ENCODE measurements at places on chromosomes 2 and 18. TPM values are rescaled to one million over a fixed set of nuclear protein-coding genes. Genes with fewer than 3 reads are reported as not detected.

- no peak for DNase-seq
Observed at GRCh38 chr2:44139741-44140140, 28.9 kb upstream of the PPM1B start.

DNA sequence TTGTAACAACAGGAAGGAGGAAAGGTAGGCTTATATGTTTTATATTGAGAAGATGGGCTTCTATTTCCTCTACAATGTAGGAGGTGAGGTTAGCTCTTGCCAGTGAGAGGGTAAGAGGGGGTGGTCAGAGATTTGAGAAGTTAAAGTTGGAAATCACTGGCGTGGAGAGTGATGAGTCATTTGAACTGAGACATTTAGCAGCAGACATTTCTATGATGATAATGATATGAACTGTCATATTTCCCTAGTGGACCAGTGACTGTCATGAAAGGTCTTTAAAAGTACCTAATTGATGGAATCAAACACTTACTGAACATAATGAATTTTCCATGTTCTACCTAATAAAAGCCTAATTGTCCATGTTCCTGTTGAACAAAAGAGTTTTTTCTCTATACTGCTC, 126.1 kb downstream of the FAM161A start:
- DNase-seq = no peak

- DNase-seq = no peak
Observed at GRCh38 chr2:24594283-24594682, 103.2 kb downstream of the NCOA1 start.

- no peak for DNase-seq
Observed at GRCh38 chr2:60959501-60959900, 58.0 kb upstream of the PEX13 start.

DNA sequence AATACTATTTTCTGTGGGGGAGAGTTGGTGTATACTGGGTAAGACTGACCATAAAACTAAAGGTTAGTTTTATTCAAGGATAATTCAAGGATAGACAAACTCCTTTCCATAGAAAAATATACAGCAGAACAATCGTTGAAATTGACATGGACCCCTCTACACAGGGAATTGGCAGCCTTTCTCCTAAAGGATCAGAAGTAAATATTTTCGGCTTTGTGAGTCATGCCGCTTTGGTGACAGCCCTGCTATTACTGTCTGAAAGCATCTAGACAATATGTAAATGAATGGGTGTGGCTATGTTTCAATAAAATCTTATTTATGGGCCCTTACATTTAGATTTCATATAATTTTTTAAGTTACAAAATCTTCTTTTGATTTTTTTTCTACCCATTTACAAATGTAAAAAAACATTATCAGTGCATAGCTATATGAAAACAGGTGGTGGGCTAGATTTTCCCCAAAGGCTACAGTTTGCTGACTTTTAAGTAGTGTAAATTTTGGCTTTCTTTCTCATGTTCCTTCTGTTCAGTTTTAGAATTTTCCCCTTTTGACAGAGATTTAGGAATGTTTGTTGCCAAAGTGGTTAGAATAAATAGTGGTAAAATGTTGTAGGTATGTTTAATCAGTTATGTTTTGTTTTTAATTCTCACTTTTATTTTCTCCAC, 270.6 kb downstream of the DCC start:
- no peak for DNase-seq

DNA sequence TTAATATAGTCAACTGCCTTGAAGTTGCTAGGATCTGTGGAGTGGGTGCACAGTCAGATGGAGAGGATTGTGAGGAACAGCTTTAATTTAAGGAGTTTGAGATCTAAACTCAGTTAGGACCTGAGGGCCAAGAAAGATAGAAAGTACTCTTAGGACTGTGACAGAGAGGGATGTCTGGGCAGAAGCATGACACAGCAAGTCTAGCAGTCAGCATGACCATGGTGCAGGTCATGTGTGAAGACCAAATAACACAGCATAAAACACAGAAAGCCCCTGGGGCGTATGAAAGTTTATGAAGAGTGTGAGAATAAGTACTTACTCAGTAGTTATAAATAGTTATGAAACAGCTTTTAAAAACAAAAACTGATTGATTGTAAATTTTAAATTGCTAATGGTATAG, 107.2 kb downstream of the GALNT1 start:
- DNase-seq = no peak

- DNase-seq = peak; percentile 51
Observed at GRCh38 chr18:3454365-3455089, 4.6 kb downstream of the TGIF1 start.

DNA sequence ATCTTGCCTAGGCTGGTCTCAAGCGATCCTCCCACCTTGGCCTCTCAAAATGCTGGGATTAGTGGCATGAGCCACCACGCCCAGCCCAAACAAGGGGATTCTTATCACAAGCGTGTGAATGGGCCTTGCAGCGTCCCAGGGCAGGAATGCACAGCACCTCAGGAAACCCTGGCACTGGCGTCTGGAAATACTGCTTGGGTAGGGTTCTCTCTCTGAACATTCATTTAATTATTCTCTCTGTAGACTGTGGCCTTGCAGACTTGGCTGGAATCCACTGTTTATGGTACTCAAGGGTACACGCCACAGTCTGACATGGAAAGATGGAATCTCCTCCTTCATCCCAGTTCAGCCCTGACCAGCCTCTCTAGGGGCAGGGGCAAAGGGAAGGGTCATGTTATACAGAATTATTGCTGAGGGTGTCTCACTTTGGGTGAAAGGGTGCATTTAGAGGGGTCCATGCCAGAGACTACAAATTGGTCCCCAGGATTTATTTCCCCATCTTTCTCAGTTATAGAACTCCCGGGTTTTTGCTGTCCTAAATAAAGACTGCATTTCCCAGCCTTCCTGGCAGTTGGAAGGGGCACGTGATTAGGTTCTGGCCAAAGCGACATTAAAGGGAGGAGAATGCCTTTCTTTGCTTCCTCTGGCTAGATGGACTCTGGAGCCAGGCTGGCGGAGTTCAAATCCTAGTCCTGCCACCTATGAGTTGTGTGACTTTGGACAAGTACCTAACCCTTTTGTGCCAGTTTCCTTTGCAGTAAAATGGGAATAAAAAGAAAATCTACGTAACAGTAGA, 147.2 kb upstream of the HAAO start:
- DNase-seq = no peak

- DNase-seq = peak; percentile 49
Observed at GRCh38 chr18:75784390-75784789, 356.9 kb upstream of the SMIM21 start.

- DNase-seq = no peak
Observed at GRCh38 chr18:77086034-77086433, 46.5 kb downstream of the MBP start.

- DNase-seq = peak; percentile 65
Observed at GRCh38 chr2:190533968-190534309, 583 bp downstream of the NEMP2 start.

DNA sequence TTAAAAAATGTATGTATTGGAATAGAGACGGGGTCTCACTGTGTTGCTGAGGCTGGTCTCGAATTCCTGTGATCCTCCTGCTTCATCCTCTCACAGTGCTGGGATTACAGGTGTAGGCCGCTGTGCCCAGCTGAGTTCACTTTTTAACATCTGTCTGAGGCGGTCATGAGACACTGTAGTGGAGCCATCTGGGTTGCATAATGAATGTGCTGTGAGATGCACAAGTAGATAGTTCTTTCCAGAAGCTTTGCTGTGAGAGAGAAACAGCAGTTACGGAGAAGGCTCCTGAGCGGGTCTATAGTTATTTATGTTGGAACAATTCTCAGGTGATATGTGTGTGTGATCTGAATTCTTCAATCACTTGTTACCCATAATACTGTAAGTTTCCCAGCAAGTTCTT, 3.1 kb downstream of the RMC1 start:
- DNase-seq = no peak

- DNase-seq = no peak
Observed at GRCh38 chr2:170587117-170587516, 128.0 kb upstream of the SP5 start.

DNA sequence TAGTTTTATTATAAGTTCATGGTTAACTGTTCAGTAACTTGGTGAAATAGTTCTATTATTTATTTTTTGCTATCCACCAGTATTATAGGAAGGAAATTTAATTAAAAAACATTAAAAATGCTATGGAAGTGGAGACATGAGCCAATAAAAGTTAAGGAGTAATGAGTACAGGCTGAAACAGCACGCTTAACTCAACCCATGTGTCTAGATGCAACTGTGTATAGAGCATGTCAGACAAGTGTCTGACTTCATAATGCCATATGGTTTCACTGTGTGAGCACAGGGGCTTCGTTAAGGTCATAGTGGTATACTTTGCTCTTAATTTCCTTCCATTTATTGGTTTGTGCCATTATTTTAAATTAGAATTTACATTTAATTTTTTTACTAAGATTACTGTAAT, 566.8 kb upstream of the NRP2 start:
- DNase-seq = no peak

- DNase-seq = no peak
Observed at GRCh38 chr18:27772081-27772480, 404.8 kb downstream of the CDH2 start.

DNA sequence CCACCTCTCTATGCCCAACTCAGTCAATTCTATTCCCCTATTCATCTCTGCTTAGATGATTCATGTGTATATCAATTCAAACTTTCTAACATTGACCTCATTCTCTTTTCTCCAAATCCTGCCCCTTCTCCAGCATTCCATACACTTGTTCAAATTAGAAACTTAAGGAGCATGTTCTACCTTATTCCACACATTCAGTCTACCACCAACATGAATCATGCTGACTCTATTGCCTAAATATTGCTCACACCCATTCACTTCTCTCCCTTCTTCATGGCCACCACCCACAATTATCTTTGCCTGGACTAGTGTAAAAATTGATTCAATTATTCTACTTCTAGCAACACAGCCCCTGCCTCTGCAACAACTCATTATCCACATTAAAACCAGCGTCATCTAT, 147.5 kb downstream of the VWC2L start:
- no peak for DNase-seq

GRCh38 chr2:172096626-172097547, 5.8 kb downstream of the DLX2 start:
- DNase-seq = peak; percentile 33

- DNase-seq = no peak
Observed at GRCh38 chr2:209125291-209125690, 298.6 kb upstream of the MAP2 start.

DNA sequence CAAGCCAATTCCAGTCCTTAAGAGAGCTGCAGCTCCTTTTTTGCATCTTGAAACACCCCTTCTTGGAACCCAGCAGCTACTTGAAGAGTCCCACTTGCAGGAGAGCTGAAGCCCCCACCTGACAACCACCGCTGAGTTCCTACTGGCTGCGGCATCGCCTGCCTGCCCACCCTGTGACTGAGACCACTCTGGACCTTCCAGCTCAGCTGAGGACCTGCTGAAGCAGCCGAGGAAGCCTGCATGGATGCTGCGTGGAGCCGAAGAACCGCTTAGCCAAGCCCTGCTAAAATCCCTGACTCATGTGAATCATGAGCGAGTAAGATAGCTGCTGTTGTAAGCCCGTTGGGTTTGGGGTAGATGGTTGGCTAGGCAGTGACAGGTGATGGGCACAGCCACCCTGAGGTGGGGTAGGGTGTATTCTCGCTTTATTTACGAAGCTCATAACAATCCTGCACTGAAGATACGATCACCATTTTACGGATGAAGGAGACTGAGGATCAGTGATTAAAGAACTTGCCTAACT, 78.4 kb downstream of the INHBB start:
- no peak for DNase-seq

GRCh38 chr18:45149712-45150111, 465.6 kb upstream of the SLC14A2 start:
- DNase-seq = no peak

DNA sequence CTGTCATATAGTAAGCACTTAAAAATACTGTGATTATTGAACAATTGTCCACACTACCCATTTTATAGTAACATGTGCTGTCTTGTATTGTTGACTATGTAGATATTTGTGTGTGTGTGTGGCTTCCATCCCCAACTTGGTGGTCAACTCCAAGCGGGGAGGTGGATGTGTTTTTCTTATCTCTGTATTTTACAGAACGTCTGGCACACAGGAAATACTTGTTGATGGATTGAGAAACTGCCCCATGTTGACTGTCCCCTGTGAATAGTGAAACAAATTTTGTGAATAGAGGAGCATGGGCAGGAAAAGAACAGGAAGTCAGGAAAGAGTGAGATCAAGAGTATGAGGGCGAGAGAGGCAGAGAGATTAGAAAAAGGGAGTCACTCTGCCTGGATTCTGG, 83.6 kb downstream of the CELF4 start:
- DNase-seq = no peak

DNA sequence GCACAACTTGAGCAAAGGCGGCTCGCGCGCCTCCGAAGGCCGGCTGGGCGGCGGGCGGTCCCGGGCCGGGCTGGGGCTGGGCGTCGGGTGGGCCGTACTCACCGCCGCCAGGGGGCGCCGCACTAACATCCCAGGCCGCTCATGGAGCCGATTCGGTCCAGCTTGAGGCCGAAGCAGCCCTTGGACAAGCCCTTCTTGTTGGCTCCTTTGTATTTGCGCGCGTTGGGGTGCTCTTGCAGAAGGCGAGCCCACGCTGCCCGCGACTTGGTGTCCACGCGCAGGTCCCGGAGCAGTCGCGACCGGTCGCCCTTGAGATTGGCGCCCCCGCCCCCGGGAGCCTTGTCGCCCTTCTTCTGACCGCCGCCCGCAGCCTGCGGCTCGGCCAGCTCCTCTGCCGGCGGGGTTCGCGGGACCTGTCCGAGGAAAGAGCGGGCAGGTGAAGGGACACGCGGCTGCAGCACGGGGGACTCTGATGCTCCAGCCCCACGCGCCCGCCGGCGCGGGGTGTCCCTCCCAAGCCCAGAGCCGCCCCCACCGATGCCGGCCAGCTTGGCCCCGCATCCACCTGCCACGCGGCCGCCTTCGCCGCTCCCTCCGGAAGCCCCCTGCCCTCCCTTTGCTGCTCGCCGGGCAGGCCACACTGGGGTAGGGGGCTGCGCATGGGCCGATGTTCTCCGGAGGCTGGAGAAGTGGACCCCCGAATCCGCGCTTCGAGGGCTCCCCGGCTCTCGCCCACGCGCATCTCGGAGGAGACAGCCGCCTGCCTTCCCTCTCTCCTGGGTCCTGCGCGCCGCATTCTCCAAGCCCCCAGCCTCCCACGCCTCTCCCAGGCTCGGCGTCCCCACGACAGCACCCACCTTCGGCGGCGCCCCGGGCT, 655 bp downstream of the NPPC start:
- DNase-seq = peak; percentile 88

- DNase-seq = no peak
Observed at GRCh38 chr18:78776706-78777285, 202.8 kb upstream of the SALL3 start.

The C1GALT1C1L gene
- polyA plus RNA-seq = 1.2 TPM

The SIGLEC15 gene
- 0.17 TPM for polyA plus RNA-seq

The DYSF gene
- 135 TPM for polyA plus RNA-seq

The KATNAL2 gene
- polyA plus RNA-seq = 10.4 TPM

The SLC23A3 gene
- 0.84 TPM for polyA plus RNA-seq

The DAW1 gene
- 0.08 TPM for polyA plus RNA-seq

The VAMP8 gene
- 10.9 TPM for polyA plus RNA-seq
